Inflammatory macrophage treated with lipopolysaccharide for 1 hour (primary cell): ENCODE measurements at places on chromosomes 5 and 9.

GRCh38 chr5:131776450-131776849 lies 20.4 kb downstream of the FNIP1 start:
- DNase-seq, result no peak

DNA sequence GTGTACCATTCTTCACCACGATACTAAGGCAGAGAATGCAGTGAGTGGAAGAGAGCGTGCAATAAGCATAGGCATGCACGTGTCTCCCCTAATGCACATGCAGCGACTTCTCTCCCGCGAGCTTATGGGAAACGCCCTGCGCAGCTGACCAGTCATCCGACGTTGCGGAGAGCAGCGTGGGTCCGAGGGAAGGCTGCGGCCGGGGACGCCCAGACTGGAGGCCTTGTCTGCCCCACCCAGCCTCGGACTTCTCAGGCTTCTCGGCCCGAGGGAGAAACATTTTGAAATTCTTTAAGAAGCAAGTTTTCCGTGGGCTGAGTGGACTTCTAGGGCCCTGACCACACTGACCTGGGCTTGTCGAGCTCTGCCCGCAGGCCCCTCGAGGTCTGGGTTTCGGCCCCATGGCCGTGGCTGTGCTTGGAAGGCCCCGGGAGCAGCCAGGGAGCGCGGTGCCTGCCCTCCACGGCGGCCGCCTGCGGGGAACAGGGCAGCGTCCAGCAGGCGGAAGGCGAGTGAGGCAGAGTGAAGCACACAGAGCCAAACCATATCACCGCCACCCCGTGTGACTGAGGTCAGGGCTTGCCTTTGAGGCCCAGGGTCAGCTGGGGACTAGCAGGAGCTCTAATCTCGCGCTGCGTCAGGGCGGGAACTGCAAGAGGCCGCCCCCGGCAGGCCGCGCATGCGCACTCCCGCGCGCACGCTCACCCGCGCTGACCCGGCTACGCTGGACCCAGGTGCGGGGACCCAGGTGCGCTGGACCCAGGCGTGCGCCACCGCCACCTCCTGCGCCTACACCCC lies 60.0 kb upstream of the IRX1 start:
- no peak for DNase-seq

- DNase-seq, result no peak
Measured at GRCh38 chr5:149931992-149932436, 12.6 kb downstream of the PDE6A start.

DNA sequence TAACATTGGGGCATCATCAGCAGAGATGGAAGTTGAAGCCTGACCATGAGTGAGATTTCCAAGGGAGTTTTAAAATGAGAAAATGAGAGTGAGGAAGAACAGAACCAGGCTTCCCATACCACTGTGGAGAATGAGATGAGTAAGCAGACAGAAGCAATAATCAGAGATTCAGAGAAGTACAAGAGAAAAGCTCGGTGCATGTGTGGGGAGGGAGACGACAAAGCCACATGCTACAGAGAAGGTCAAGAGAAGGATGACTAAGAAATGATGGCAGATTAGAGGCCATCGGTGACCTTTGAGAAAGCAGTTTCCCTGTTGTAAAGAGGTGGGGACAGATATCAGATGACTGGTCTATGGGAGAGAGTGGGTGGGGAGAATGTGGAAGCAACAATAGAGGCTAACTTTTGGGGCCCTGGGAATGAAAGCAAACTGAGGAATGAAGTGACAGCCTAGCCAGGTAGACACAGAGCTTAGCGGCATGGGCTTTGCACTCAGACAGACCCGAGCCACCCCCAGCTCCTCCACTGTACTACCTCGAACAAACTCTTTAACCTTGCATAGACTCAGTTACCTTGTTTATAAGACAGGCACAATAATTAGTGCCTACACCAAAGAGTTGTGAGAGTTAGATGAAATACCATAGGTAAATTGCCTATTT lies 207.7 kb downstream of the PIK3R1 start:
- DNase-seq, result peak; percentile 95

- DNase-seq, result no peak
Measured at GRCh38 chr5:112594095-112594850, 143.4 kb upstream of the APC start.

GRCh38 chr5:1334831-1335539 lies 9.9 kb downstream of the CLPTM1L start:
- DNase-seq, result no peak

GRCh38 chr9:94110821-94111252 lies 26.6 kb downstream of the PTPDC1 start:
- DNase-seq, result no peak

- DNase-seq, result no peak
Measured at GRCh38 chr9:82969291-82969690, 93.7 kb downstream of the RASEF start.

DNA sequence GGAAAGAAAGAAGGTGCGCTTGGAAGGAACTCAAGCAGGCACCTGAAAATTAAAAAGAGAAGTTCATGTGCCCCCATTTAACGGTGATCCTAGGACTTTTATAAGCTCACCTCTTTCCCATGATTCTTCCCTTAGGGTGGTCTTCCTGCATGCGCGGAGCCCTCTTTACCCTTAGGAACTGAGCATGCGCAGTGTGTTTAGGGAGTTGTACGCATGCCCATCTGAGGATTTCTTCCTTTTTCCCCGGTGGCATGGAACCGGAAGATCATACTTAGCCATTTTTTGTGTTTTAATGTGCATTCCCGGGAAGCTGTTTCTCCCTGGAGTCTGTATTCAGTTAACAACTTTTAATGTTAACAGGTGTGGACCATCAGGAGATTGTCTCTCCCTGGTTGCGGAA lies 119.0 kb downstream of the FBXL7 start:
- DNase-seq, result no peak

DNA sequence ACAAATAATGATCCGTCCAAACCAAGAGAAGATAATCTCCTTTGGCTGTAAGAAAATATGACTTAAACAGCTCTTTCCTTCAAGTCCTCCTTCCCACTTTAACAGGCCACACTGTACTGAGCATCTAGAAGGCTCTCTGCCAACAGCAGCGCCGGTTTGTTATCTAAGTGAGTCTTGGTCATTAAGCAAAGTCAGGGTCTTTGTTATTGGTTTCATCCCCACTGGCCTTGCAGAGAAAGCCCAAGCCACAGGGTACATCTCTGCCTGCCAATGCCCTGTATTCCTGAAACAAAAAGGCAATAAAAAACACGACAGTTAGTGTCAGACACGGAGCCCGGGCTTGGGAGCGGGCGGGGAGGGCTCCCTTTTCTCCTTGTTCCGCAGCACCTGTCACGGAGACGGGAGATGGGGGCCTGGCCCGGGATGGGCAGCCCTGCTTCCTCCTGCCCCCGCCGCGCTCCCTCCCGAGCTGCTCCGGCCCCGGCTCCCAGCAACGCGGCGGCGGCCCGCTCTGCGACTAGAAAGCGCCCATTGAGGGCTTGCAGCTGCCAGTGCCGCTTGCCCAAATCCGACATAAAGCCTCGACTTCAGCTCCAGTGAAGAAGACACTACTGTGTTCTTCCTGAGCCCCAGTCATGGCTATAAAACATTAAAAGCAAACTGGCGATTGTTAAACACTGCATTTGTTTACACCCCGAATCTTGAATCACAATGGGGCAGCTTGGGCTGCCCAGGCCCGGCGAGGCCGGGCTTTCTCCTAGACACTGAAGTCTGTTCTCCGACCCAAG lies 28.1 kb upstream of the PIK3R1 start:
- DNase-seq, result no peak

DNA sequence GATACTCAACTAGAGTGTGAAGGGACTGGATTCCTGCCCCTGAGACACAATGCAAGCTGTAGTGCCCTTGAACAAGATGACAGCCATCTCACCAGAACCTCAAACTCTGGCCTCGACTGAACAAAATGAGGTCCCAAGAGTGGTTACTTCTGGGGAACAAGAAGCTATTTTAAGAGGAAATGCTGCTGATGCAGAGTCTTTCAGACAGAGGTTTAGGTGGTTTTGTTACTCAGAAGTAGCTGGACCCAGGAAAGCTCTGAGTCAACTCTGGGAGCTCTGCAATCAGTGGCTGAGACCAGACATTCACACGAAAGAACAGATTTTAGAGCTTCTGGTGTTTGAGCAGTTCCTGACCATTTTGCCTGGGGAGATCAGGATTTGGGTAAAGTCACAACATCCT lies 2.4 kb downstream of the ZNF483 start:
- DNase-seq, result no peak

GRCh38 chr5:33241802-33242201 lies 199.0 kb upstream of the TARS1 start:
- peak; percentile 55 for DNase-seq

- peak; percentile 5 for DNase-seq
Measured at GRCh38 chr9:94805051-94805489, 78.6 kb downstream of the AOPEP start.

DNA sequence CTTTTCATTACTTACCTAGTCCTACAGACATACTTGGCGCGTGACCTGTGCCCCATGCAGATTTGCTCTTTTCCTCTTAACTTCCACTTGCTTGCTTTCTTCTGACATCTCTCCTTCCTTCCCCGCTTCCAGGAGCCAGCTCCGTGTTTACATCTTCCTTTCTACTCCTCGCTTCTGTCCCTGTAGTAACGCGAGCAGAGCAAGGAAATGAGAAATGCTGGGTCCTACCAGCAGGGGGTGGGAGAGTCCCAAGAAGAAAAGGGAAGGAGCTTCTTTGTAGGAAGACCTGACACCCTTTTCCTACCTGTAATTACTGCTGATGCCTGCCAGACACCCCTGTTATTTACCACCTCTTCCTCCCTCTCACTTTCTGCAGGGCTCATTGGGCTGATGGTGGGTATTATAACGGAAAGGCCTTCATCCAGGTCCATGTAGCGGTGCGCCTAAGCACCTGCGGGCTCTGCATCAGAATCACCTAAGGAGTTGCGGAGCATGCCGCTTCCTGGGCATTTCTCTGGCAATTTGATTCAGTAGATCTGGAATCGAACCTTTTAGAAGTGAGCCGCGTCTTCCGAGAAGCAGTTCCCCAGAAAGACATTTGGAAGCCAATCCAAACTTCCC lies 1260.8 kb upstream of the WWC1 start:
- DNase-seq, result no peak

DNA sequence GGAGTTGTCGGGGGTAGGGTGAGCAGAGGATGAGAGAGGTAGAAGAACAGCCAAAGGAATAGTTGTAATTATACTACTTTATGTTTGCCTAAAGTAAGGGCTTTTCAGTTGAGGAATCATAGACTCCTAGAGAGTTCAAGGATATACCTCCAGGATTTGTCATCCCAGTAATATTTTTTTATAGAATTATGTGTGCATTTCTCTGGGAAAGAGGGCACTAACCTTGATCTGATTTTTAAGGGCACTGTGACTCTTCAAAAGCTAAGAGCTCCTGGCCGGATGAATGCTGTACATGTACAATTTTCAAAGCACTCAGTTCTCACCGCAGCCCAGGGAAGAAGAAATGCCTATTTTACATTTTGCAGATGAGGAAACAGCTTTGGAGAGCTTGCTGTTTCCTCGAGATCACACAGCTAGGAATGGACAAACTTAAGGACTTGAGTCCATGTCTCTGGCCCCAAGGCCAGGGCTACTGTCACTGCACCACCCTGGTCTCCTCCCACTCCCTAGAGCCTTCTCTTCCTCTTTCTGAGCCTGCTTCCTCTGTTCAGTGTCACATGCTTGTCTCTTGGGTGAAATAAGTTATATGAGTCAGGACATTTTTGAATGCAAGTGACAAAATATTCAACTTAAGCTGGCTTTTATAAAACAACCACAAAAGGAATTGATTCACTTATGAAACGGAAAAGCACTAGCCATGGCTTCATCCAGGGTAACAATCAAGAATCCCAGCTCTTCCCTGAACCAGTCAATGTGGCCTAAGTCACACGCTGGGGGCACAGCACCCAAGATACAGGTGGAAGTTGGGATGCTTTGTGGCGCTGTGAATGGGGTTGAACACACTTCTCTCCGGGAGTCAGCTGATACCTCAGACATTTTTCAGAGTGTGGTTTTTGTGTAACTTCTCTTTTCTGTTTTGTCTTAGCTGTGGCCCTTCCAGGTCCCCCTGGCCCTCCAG lies 45.7 kb upstream of the TGFBR1 start:
- peak; percentile 98 for DNase-seq

GRCh38 chr5:169354263-169354662 lies 53.3 kb upstream of the SLIT3 start:
- no peak for DNase-seq

- no peak for DNase-seq
Measured at GRCh38 chr9:72351538-72352453, 13.2 kb downstream of the ZFAND5 start.

GRCh38 chr9:130432362-130432761 lies 12.4 kb upstream of the ASS1 start:
- DNase-seq, result no peak

- no peak for DNase-seq
Measured at GRCh38 chr5:173984218-173984617, 4.8 kb upstream of the C5orf47 start.

DNA sequence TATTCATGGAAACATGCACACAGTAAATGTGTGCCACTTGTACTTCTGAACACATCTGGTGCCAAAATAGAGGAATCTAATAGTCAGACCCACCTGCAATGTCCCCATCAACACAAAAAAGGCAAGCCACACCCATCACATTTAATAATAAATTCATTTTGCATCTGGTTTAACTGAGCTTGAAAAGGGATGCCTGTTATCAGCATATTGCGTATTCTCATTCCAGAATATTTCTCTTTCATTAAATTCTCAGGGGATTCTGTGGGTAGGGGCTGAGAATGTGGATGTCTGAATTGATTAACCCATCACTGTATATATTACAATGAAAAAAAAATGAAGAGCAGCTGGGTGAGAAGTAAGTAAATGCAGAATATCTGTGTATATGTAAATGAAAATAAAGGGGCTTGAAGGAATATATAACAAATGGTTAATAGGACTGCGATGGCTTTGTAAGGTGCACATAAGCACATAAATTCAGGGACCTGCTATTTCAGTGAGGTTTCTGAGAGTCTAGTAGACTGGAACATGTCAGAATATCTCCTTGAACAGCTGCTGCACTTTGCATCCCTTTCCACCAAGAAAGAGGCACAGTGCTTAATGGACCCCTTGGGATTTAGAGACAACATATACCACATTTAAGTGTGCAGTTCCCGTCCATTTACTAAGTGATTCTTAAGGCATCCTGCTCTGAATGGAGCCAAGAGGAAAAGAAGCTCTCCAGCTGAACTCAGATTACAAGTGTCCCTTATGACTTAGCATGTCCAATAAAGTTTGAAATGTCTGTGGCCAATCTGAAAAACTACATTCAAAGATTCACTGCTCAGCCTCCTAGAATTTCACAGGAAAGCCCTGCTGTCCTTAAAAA lies 104.1 kb upstream of the NIPBL start:
- no peak for DNase-seq

- DNase-seq, result peak; percentile 79
Measured at GRCh38 chr9:111661802-111662521, 557 bp downstream of the GNG10 start.
